Retina (tissue), 1 donor: ENCODE measurements at places on chromosomes 1 and 21.

DNA sequence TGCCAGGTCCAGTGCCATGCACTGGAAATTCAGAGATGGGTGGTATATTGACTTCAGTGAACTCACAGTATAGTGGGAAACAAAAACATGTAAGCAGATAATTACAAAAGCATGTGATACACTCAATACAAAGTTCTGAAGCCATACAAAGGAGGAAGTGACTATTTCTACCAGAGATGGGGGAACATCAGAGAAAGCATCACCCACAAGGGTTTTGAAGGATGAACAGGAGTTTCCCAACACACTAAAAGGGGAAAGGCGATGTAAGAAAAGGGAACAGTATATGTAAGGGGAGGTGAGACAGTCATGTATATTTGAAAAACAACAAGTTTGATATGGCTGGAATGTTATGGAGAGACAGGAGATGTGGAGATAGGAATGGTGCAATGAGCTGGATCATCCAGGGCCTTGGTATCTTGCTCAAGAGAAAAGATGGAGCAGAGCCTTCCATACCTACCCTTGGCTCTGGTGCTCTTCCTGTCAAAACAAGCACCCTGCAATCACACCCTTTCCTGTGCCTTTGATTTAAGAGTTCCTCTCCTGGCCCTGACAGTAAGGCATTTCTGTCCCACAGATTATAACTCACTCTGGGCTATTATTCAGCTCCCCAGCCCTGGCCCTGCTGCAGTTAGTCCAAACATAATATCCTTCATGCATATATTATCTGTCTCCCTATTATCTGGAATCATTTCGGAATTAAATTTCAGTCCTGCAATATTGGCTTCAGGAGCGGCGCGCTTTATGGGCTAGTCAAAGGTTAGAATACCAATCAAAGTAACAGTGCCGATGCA is 60.5 kb downstream of the DMAP1 start:
- DNase-seq, result no peak

- no peak for DNase-seq
Observed at GRCh38 chr21:23890652-23891051, 1716.6 kb downstream of the MRPL39 start.

GRCh38 chr1:110210604-110211495 is 736 bp downstream of the KCNC4 start:
- peak; percentile 82 for DNase-seq

GRCh38 chr1:180631194-180631765 is 542 bp upstream of the XPR1 start:
- no peak for DNase-seq

DNA sequence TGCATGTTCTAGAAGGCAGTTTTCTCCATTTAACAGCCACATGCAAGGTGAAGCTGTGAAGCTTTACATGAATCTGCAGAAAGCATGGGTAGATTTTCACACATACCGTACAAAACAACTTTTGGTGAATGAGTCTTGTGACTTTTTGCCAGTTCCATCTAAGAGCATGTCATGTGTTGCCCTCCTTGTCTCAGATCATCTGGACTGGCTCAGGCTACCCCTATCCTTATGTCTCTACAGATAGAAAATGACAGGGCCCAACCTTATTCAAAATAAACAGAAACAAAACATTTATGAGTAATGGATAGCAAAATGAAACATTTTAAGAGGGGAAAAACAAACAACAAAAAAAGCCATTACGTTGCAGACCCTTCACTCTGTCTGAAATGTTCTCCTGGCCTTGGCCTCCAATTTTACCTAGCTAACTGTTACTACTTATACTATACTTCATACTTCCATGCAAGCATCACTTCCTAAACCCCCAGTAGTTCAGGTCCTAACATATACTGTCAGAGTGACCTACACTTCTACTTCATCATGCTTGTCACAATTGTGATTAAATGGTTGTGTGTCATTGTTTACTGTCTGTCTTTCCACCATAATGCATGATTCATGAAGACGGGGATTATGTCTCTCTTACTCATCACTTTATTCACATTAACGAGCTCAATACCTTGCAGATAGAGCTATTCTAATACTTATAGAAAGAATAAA is 39.0 kb downstream of the LRRC8C start:
- no peak for DNase-seq

- DNase-seq, result no peak
Observed at GRCh38 chr1:11615090-11615489, 39.1 kb downstream of the FBXO2 start.

- no peak for DNase-seq
Observed at GRCh38 chr21:39628385-39628784, 15.6 kb downstream of the B3GALT5 start.

- no peak for DNase-seq
Observed at GRCh38 chr1:53413175-53414001, 45.8 kb upstream of the DMRTB1 start.

DNA sequence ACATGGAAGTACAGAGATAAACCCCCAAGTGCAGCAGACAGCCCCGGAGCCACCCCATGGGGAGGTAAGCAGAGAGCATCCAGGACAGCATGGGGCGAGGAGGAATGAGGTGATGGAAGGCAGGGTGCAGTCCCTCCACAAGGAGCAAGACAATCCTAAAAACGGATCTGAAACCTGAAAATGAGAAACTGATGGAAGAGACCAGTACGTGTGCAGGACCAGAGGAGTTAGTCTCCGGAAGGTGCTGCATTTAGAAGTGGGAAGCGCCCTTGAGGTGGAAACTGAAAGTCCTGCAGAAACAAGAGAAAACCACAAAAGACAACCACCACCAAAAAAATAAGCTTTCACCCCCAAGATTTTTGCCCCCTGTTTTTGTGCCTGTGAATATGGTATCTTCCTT is 17.4 kb upstream of the DDOST start:
- DNase-seq, result no peak

DNA sequence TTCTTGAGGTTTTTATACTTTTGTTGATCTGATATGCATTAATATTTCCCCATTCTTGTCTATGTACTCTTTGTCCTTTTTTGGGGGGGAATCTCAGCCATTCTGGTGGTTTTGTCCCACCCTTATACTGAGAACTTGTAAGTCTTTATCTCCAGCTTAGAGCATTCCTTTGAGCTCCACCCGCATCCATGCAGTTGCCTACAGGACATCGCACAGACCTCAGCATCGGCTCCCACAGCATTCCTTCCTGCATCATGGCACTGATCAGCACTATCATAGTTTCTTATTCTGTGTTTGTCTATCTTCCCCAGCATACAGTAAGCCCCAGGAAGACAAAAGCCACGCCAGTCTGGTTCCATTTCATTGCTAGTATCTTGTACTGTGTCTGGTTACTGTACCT is 33.0 kb downstream of the HHAT start:
- DNase-seq, result no peak

GRCh38 chr1:215777370-215777925 is 210.3 kb downstream of the KCTD3 start:
- DNase-seq, result no peak

DNA sequence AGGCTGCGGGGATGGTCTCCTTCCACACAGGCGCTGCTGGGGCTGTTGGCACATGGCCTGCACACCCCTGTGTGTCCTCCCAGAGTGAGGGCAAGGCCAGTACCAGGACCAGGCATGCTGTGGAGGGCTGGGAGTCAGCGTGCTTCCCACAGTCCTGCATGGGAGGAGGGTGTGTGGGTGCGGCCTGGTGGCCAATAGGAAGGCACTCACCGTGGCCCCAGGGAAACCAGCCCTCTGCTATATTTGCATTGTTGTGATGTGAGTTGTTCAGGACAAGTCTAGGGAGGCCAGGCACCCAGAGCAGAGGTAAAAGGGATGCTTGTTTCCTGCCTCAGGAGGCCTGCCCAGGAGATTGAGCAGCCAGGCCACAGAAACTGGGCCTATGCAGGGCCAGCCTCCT is 59.5 kb downstream of the S100B start:
- DNase-seq, result no peak

GRCh38 chr1:227466039-227466645 is 97.2 kb upstream of the ZNF678 start:
- DNase-seq, result no peak

DNA sequence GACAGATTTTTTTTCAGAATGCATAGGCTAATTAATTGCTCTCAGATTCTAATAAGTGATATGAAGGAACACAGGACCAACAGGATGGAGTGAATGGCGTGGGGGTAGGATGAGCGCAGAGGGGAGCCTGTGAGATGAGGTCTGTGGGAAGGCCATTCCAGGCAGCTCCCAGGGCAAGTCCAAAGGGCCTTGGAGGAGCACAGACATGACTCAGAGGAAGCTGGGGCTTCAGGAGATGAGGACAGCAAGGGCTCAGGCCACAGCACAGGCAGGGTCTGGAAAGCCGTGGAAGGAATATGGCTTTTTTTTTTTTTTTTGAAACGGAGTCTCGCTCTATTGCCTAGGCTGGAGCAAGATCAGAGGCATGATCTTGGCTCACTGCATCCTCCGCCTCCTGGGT is 35.1 kb downstream of the FMN2 start:
- DNase-seq, result no peak

GRCh38 chr21:18417141-18417790 is 13.7 kb upstream of the TMPRSS15 start:
- DNase-seq, result no peak

- no peak for DNase-seq
Observed at GRCh38 chr1:107683683-107684082, 281.3 kb downstream of the VAV3 start.

DNA sequence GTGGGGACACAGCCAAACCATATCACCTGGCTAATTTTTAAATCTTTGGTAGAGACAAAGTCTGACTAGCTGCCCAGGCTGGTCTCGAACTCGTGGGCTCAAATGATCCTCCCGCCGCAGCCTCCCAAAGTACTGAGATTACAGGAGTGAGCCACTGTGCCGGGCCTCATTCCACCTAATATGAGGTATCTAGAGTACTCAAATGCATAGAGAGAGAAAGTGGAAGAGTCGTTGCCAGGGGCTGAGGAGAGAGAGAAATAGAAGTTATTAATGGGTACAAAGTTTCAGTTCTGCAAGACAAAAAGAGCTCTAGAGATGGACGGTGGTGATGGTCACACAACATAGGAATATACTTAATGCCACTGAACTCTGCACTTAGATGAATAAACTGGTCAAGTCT is 119.6 kb downstream of the TOMM20 start:
- DNase-seq, result no peak

- DNase-seq, result no peak
Observed at GRCh38 chr1:94068096-94068998, 52.6 kb downstream of the ABCA4 start.

GRCh38 chr1:15287035-15287979 is 40.3 kb downstream of the FHAD1 start:
- DNase-seq, result no peak

GRCh38 chr1:78619032-78619431 is 1.2 kb upstream of the IFI44L start:
- no peak for DNase-seq
